ENCODE measurements at places on chromosomes 4 and X. TPM values are rescaled to one million over a fixed set of nuclear protein-coding genes. Genes with fewer than 3 reads are reported as not detected.

The LNX1 gene
- 3.3 TPM for total RNA-seq

The NXF2B gene
- not detected for total RNA-seq

The PKD2 gene
- total RNA-seq, result 34.2 TPM

The FRAS1 gene
- 32.8 TPM for total RNA-seq

The NPNT gene
- total RNA-seq, result 71.8 TPM

The NEUROG2 gene
- total RNA-seq, result 0.41 TPM

The MAGEB17 gene
- 0.20 TPM for total RNA-seq

The BEX2 gene
- not detected for total RNA-seq

DNA sequence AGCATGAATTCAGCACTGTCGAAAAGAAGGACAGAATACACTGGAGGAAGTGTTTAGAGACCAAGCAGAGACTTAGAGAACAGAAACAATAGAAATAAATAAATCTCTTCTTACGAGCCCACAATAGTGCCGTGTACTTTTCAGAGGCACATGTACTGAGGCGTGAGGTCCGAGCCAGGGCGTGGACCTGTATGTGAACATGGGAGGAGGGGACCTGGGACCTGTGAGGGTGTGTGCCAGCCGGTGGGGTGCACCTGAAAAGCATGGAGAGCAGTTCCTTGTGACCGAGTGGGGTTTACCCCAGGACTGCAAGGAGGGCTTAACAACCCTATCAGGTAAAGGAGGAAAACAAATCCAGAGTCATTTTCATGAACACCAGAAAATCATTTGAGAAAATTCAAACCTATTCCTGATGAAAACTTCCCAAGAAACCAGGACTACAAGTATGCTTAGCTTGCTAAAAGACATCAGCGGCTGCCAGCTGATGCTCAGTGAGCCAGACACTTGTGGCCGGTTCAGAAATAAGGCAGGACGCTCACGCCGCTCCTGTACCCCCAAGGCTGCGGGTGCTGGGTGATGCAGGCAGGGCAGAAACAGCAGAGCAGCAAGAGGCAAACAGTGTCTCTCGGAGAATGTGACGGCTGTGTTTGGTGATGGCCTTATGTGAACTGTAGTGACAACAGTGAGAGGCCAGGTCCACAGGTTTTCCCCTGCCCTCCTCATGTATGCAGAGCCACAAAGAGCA lies 37.1 kb downstream of the NELFA start:
- no peak overlapping the region for H3K27ac ChIP-seq
- DNase-seq, result no peak
- no peaks in the 10 kb centered on the region for H3K4me1 ChIP-seq
- peaks cover 58% of the 10 kb centered on the region for H3K36me3 ChIP-seq
- H3K4me3 ChIP-seq, result no peak overlapping the region

GRCh38 chr4:45131020-45131419 lies 404.7 kb upstream of the GNPDA2 start:
- H3K4me3 ChIP-seq, result no peak overlapping the region
- H3K36me3 ChIP-seq, result no peaks in the 10 kb centered on the region
- no peaks in the 10 kb centered on the region for H3K27me3 ChIP-seq
- peaks cover 6% of the 10 kb centered on the region for H3K4me1 ChIP-seq

GRCh38 chr4:101806914-101807313 lies 16.4 kb downstream of the BANK1 start:
- H3K27ac ChIP-seq, result no peak overlapping the region
- H3K36me3 ChIP-seq, result no peaks in the 10 kb centered on the region
- no peaks in the 10 kb centered on the region for H3K27me3 ChIP-seq
- no peak overlapping the region for H3K4me3 ChIP-seq
- peak; percentile 7 for DNase-seq
- H3K4me1 ChIP-seq, result no peaks in the 10 kb centered on the region

GRCh38 chr4:25862411-25863346 lies at the start of gene SEL1L3:
SEL1L3 (minus strand) TSS chr4:25862988; CDS start chr4:25862836, 152 bp downstream.
- H3K27ac ChIP-seq, result peak within 1 kb of the TSS; percentile 50
- DNase-seq, result peak; percentile 59
- H3K4me1 ChIP-seq, result peaks cover 33% of the 10 kb centered on the region
- H3K27me3 ChIP-seq, result no peaks in the 10 kb centered on the region

DNA sequence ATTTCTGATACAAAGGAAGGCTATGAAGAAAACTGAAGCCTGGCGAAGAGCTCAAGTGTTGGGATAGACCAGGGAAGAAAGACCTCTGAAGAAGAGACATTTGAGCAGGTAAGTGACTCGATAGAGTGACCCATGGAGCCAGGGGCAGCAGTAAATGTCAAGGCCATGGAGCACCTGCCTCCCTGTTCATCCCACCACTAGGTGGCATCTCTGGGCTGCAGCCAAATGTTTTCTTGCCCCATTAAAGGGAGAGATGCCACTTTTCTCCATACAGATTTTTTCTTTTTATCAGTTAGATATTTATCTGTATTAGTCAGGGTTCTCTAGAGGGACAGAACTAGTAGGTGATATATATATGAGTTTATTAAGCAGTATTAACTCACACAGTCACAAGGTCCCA lies 4.9 kb upstream of the ZNF81 start:
- DNase-seq, result peak; percentile 33
- no peaks in the 10 kb centered on the region for H3K27me3 ChIP-seq
- no peak overlapping the region for H3K27ac ChIP-seq
- H3K4me1 ChIP-seq, result no peaks in the 10 kb centered on the region
- H3K4me3 ChIP-seq, result no peak overlapping the region

DNA sequence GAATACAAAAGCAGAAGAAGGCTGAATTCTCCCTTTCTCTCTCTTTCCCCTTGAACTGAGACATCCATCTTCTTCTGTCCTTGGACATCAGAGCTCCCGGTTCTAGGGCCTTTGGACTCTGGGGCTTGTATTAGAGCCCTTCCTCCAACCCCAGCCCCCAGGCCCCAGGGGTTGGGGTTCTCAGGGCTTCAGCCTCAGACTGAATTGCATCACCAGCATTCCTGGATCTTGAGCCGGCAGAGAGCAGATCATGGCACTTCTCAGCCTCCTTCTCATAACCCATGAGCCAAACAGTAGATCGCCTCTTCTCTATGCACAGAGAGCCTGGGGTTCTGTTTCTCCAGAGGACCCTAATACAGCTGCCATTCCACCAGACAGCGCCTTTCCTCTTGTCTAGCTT lies 25.3 kb upstream of the CLDN24 start:
- H3K4me1 ChIP-seq, result no peaks in the 10 kb centered on the region
- H3K27me3 ChIP-seq, result no peaks in the 10 kb centered on the region
- H3K36me3 ChIP-seq, result no peaks in the 10 kb centered on the region
- H3K27ac ChIP-seq, result no peak overlapping the region

- no peak overlapping the region for H3K4me3 ChIP-seq
- H3K4me1 ChIP-seq, result no peaks in the 10 kb centered on the region
- no peaks in the 10 kb centered on the region for H3K27me3 ChIP-seq
- DNase-seq, result no peak
These were observed 878.6 kb downstream of the RAPGEF2 start for GRCh38 chr4:159981469-159981856.

GRCh38 chr4:94531991-94532789 lies 80.4 kb downstream of the PDLIM5 start:
- H3K4me1 ChIP-seq, result peaks cover 11% of the 10 kb centered on the region
- no peaks in the 10 kb centered on the region for H3K27me3 ChIP-seq
- no peak overlapping the region for H3K4me3 ChIP-seq
- H3K27ac ChIP-seq, result no peak overlapping the region
- H3K36me3 ChIP-seq, result no peaks in the 10 kb centered on the region

DNA sequence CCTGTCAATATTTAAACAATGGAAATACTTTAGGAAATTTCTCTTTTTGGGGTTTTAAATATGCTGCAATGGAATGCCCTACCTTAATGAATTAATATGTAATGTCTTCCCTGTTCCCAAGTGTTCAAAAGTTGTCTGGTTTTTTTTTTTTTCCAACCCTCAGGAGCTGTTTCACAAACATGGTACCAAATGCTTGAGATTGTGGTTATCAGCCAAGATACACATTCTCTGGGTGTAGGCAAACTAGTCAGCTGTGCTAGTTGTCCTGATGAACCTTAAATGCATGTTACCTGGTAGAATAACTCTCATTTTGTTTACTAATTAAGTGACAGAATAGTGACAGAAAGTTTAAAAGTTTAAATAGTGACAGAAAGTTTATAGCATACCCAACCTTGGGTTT lies 50.7 kb downstream of the FHL1 start:
- no peaks in the 10 kb centered on the region for H3K36me3 ChIP-seq
- DNase-seq, result no peak
- H3K27me3 ChIP-seq, result no peaks in the 10 kb centered on the region
- no peak overlapping the region for H3K27ac ChIP-seq
- peaks cover 5% of the 10 kb centered on the region for H3K4me1 ChIP-seq

DNA sequence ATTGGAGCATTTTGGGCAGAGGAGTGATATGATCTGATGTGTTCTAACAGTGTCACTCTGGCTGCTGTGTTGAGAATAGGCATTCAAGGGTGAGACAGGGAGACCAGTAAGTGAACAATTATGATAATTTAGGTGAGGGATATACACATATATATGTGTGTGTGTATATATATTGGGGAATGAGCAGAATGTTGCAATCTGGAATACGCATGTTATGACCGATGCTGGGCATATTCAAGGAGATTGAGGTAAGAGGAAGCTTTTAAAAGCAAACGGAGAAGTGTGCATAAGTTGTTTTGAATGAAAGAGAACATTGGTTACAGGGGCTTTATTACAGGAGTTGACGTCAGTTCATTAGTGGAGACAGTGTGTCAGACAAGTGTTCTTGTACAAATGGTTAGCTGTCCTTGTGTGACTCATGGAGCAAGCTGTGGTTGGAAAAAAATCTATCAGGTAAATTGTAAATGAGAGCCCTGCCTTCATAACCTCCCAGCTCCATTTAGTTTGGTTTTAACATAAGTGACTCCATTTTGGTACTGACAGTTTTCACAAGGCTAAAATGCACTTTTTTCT lies 442.5 kb upstream of the LCORL start:
- H3K27me3 ChIP-seq, result no peaks in the 10 kb centered on the region
- H3K27ac ChIP-seq, result no peak overlapping the region
- H3K36me3 ChIP-seq, result no peaks in the 10 kb centered on the region
- H3K4me3 ChIP-seq, result no peak overlapping the region

GRCh38 chrX:70755850-70756249 lies 152.7 kb downstream of the TEX11 start:
- DNase-seq, result no peak
- H3K4me1 ChIP-seq, result no peaks in the 10 kb centered on the region
- no peak overlapping the region for H3K27ac ChIP-seq
- no peaks in the 10 kb centered on the region for H3K36me3 ChIP-seq
- H3K4me3 ChIP-seq, result no peak overlapping the region

DNA sequence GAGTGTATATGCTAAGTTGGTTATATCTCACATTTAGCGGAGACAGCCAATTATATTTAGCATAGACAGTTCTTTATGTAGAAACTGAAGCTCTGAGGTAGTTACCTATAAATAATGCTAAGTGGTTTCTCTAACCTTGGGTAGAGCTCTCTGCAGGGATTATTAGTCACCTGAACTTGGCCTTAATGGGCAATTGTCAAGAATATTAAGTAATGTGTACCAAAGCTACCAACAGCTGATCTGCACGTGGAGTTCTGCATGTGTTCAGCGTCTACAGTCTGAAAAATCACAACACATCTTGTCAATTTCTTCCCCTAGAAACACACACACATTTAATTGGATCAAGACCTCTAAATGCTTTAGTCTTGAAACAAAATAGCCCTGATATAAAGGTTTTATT lies 740.6 kb upstream of the FAM241A start:
- H3K36me3 ChIP-seq, result no peaks in the 10 kb centered on the region
- no peaks in the 10 kb centered on the region for H3K27me3 ChIP-seq
- H3K27ac ChIP-seq, result no peak overlapping the region
- H3K4me3 ChIP-seq, result no peak overlapping the region
- DNase-seq, result no peak

DNA sequence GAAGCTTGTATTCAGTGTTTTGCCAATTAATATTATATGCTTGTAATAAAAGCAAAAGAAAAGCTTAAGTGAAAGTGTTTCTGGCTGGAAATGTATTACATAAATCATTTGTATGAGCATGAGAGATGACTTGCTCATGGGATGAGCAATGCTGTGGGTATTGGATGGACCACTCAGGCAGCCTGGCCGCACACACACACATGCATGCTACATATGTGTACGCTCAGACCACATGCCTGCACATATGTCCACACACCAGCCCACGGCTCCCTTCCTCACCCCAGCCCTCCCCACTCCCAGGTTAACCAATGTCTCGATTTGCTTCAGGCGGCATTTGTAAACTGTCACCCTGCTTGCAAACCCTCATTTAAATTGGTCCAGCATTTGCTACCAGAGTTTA lies 55.9 kb downstream of the CPLX1 start:
- H3K36me3 ChIP-seq, result peaks cover 64% of the 10 kb centered on the region
- no peak for DNase-seq
- no peak overlapping the region for H3K4me3 ChIP-seq
- peaks cover 3% of the 10 kb centered on the region for H3K4me1 ChIP-seq
- no peaks in the 10 kb centered on the region for H3K27me3 ChIP-seq
- H3K27ac ChIP-seq, result no peak overlapping the region

GRCh38 chr4:143667461-143667860 lies 33.0 kb downstream of the FREM3 start:
- H3K36me3 ChIP-seq, result no peaks in the 10 kb centered on the region
- H3K4me1 ChIP-seq, result no peaks in the 10 kb centered on the region
- no peaks in the 10 kb centered on the region for H3K27me3 ChIP-seq
- DNase-seq, result peak; percentile 9
- H3K4me3 ChIP-seq, result no peak overlapping the region

- no peak overlapping the region for H3K27ac ChIP-seq
- no peaks in the 10 kb centered on the region for H3K27me3 ChIP-seq
These were observed 452.9 kb downstream of the GRXCR1 start for GRCh38 chr4:43345323-43345925.

DNA sequence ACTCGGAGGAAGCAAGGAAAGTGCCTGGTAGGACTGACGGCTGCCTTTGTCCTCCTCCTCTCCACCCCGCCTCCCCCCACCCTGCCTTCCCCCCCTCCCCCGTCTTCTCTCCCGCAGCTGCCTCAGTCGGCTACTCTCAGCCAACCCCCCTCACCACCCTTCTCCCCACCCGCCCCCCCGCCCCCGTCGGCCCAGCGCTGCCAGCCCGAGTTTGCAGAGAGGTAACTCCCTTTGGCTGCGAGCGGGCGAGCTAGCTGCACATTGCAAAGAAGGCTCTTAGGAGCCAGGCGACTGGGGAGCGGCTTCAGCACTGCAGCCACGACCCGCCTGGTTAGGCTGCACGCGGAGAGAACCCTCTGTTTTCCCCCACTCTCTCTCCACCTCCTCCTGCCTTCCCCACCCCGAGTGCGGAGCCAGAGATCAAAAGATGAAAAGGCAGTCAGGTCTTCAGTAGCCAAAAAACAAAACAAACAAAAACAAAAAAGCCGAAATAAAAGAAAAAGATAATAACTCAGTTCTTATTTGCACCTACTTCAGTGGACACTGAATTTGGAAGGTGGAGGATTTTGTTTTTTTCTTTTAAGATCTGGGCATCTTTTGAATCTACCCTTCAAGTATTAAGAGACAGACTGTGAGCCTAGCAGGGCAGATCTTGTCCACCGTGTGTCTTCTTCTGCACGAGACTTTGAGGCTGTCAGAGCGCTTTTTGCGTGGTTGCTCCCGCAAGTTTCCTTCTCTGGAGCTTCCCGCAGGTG lies 637 bp downstream of the AR start:
- peak overlapping the region; percentile 85 for H3K4me3 ChIP-seq
- no peaks in the 10 kb centered on the region for H3K36me3 ChIP-seq
- peak overlapping the region; percentile 88 for H3K27ac ChIP-seq
- peaks cover 6% of the 10 kb centered on the region for H3K4me1 ChIP-seq
- no peaks in the 10 kb centered on the region for H3K27me3 ChIP-seq

Data from SJCRH30 (cell line).